Muscle of arm (tissue), 14 donors: ENCODE measurements at places on chromosomes 11 and 22.

- DNase-seq, result no peak
Observed at GRCh38 chr22:30411780-30412179, 13.8 kb upstream of the MTFP1 start.

- no peak for DNase-seq
Observed at GRCh38 chr11:118074785-118075184, 2.1 kb upstream of the TMPRSS4 start.

DNA sequence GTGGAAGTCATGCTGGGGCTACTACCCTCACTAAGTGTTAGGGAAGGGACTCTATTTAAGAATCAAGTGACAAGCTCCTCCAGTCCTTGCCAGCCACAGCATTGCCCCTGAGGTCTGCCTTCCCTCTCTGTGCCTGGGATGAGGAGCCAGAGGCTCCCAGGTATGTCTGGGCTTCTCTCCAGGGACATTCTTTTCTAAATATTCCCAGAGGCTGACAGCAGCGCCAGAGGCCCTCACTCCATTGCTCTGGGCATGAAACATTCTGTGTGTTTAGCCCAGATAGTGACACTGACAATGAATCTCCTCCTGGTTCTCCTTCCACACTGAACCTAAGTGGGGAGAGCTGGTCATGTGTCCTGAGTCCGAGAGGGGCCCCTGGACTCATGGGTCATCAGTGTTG lies 2.2 kb downstream of the OR51E1 start:
- DNase-seq, result no peak

- no peak for DNase-seq
Observed at GRCh38 chr11:11324090-11324489, 29.0 kb downstream of the CSNK2A3 start.

GRCh38 chr11:15379483-15379882 lies 264.8 kb downstream of the INSC start:
- DNase-seq, result no peak

DNA sequence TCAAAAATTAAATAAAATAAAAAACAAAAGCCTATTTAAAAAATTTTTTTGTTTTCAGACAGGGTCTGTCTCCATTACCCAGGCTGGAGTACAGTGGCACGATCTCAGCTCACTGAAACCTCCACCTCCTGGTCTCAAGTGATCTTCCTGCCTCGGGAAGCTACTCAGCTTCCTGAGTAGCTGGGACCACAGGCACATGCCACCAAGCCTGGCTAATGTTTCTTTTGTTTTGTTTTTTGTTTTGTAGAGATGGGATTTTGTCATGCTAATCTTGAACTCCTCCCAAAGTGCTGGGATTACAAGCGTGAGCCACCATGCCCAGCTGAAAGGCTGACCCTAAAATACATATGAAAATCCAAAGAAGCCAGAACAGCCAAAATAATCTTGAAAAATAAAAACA lies 20.4 kb upstream of the L3MBTL2 start:
- no peak for DNase-seq
